ENCODE measurements at places on chromosomes 4 and X.
A peak's percentile ranks its signal among the peaks of the same experiment; 100 is the strongest.

DNA sequence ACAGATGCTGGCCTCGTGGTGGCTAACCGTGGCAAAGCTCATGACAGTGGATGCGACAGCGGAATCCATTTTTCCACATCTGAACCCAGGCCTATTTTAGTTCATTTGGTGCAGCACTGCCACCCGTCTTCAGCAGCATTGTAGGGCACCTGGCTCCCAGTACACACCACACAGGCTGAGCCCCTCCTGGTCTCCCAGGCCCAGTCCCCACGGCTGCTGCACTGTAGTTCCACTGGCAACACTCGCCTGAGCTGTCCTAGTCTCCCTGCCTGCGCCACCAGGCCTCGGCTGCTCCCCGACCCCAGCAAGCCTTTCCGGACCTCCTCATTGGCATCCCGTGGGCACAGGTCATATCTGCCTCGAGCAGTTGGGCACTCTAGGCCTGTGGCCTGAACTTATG, 76.2 kb downstream of the MTMR1 start:
- DNase-seq = no peak

- DNase-seq = no peak
These were observed 112.4 kb downstream of the BMPR1B start for GRCh38 chr4:94870146-94870545.

GRCh38 chr4:189979196-189980047, 38.8 kb downstream of the FRG1 start:
- no peak for DNase-seq

- no peak for DNase-seq
These were observed 208.6 kb upstream of the SFRP2 start for GRCh38 chr4:153997516-153997915.

DNA sequence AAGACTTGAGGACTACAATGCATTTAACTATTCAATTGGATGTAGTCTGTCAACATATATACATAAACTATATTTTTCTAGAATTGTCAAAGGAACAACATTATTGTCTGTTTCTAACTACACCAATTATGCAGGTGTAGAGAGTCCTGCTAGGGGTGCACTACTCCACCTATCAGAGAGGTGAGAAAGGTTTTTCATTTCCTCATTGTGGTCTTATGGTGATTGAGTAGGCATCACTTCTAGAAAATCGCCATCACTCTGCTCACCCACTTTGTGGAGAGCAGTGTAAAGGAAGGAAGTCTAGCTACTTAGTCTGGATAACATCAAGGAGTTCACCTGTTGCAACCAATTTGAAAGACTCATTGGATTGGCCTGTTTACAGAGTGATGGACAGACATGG, 4.4 kb upstream of the ADH1C start:
- DNase-seq = no peak

GRCh38 chrX:151725338-151725614, 9.3 kb upstream of the CNGA2 start:
- DNase-seq = no peak

DNA sequence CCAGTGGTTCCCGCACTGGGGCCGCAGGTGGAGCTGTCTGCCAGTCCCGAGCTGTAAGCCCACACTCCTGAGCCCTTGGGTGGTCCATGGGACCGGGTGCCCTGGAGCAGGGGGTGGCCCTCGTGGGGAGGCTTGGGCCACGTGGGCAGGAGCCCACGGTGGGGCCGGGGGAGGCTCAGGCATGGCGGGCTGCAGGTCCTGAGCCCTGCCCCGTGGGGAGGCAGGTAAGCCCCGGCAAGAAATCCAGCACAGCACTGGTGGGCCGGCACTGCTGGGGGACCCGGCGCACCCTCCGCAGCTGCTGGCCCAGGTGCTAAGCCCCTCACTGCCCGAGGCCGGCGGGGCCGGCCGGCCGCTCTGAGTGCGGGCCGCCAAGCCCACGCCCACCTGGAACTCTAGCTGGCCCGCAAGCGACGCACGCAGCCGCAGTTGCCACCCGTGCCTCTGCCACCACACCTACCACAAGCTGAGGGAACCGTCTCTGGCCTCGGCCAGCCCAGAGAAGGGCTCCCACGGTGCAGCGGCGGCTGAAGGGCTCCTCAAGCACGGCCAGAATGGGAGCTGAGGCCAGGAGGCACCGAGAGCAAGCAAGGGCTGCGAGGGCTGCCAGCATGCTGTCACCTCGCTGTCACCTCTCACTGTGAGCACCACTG, 2.0 kb upstream of the METAP1 start:
- no peak for DNase-seq

DNA sequence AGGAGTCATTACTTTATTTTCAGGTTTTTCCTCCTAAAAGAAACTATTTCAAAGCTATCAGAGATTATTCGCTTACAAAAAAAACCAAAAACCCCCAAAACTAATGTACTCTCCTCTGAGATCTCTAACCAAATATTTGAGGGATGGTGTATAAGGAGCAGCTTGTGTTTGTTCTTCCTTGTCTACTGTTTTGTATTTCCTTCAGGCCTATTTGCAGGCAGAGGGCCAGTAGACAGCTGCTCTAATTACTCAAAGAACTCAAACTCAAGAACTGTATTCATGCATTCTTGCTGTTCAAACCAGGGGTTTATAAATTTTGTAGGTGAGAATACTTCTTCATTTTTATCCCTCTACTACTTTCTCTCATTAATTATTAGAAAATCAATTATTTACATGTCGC, 51.3 kb downstream of the SH3RF1 start:
- DNase-seq = no peak

GRCh38 chr4:15870079-15870478, 68.5 kb downstream of the FGFBP1 start:
- no peak for DNase-seq

GRCh38 chrX:38804432-38804681, 3.1 kb downstream of the MID1IP1 start:
- peak; percentile 3 for DNase-seq

DNA sequence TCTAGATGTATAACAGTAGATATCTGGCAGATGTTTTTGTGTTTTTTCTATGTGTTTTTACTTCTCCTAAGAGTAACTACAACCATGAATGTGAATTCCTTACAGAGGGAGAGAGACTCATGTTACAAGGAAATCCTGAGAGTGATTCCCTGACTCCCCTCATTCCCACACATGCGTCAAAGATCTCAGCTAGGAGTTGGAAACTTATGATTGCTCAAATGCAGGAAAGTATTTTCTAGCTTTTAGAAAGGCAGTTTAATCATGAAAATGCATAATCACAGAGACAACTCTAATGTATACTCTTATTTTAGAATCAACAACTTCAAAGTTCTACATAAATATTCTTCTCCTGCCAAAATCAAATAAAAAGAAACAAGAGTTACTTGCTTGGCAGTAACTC, 121.8 kb downstream of the PDE5A start:
- DNase-seq = no peak

DNA sequence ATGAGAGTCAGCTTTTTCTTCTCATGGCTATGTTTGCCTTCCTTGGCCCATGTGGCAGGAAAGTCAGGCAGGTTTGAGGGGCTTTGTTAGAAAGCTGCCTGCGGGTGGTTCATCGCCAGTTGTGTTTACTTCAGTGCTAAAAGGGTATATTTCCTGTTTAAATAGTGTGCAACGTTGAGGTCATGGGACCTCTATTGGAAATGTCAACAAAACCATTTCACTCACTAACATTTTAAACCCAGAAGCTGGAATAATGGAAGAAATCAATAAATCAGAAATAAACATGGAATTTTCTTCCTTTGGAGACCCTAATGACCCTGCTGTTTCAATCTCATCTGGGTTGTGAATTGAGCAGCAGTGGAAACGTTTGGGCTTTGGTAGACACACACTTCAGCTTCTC, 185.8 kb downstream of the ANKRD50 start:
- DNase-seq = no peak

GRCh38 chrX:129845616-129846190, 2.0 kb upstream of the ZDHHC9 start:
- DNase-seq = no peak

- DNase-seq = no peak
These were observed 65.3 kb downstream of the PAPSS1 start for GRCh38 chr4:107654694-107655093.

- DNase-seq = no peak
These were observed 41.3 kb downstream of the TRAPPC11 start for GRCh38 chr4:183700407-183700806.

GRCh38 chr4:156749426-156750403, 221.9 kb downstream of the PDGFC start:
- DNase-seq = no peak

- DNase-seq = no peak
These were observed 407 bp upstream of the ZC4H2 start for GRCh38 chrX:64976673-64977040.

Data from T-helper 1 cell (primary cell).